Spinal cord (tissue), 10 donors: ENCODE measurements at places on chromosomes 4 and X. TPM values are rescaled to one million over a fixed set of nuclear protein-coding genes. Genes with fewer than 3 reads are reported as not detected.

GRCh38 chr4:155535802-155536454 is 130.7 kb upstream of the GUCY1A1 start:
- DNase-seq, result no peak

DNA sequence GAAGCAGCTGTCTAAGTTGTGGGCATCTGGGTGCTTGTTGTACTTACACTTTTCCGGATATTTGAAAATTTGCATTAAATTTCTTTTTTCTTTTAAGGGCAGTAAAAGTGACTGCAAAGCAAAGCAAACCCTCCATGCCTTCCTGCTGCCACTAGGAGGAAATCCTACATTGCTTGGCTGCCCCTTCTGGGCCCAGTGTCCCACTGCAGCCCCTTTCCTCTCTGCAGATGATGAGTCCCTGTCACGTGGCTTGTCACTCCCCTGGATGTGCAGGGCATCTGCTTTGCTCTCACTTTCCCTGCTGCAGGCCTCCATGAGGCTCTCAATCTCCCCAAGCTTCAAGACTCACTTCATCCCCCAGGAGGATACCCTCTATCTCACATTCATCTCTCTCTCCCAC is 12.7 kb downstream of the TSR2 start:
- DNase-seq, result no peak

GRCh38 chrX:43373032-43373431 is 283.1 kb upstream of the MAOA start:
- no peak for DNase-seq

Gene HSFX3
- not detected for total RNA-seq

- peak; percentile 34 for DNase-seq
Observed at GRCh38 chr4:89752932-89753598, 83.9 kb downstream of the SNCA start.

- DNase-seq, result no peak
Observed at GRCh38 chr4:56123051-56123450, 174.3 kb downstream of the CEP135 start.

GRCh38 chr4:54727346-54727745 is 69.6 kb downstream of the KIT start:
- no peak for DNase-seq

DNA sequence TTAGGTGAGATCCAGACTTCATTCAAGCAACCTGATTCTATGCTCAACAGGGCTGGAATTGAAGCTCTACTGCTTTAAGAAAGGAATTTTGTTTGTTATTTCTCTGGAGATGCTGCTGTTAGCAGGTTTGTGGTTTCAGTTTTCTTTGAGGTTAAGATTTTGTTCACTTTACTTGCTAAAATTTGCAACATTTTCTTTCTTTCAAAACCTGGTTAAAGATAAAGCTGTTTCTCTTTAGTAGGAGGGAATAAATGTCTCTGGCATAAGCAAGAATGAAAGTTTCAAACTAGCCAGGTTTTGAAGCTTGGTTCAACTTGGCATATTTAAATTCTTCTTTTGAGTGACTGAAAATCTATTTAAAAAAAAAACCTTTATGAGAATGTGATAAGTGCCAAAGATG is 660.6 kb upstream of the NR3C2 start:
- DNase-seq, result no peak

Gene PROM1
- 18.8 TPM for total RNA-seq

GRCh38 chr4:118012142-118012541 is 22.1 kb upstream of the NDST3 start:
- DNase-seq, result no peak

- no peak for DNase-seq
Observed at GRCh38 chr4:111128327-111128726, 505.4 kb upstream of the PITX2 start.

GRCh38 chrX:127129510-127129909 is 310.0 kb downstream of the PRR32 start:
- DNase-seq, result no peak

DNA sequence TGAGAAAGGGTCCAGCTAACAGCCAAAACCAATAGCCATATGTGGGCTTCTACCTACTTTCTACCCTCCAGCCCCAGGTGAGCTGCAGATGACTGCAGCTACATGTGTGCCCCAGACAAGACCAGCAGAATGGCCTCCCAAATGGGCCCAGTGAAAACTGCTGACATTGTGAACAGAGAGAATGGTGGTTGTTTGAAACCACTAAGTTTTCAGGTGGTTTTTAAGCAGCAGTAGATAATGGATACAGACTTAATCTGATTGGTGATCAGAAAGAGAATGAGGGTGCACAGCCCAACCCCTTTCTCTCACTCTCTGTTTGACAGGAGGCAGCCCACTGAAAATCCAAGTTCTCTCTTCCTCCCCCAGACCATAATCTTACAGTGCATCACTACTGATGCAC is 42.5 kb upstream of the BBS12 start:
- no peak for DNase-seq

GRCh38 chr4:38576767-38577166 is 87.2 kb upstream of the KLF3 start:
- no peak for DNase-seq

DNA sequence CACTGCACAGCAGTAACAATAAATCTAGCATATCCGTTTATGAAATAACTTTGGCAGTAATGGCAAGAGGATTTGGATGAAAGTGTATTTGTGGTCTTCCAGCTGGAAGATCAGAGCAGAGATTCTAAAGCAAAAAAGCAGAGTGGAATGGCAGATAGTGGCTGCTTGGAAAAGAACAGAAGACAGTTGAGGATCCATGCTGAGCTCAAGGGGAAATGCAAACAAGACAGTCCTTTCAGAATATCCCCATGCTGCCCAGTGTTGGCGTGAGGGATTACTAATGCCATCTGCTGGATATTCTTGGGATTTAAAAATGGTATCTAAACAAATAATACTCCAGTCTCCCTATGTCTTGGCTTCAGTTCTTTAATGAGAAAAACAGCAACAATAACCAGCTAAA is 629.1 kb upstream of the ATOH1 start:
- peak; percentile 28 for DNase-seq
